ENCODE measurements at places on chromosomes 5 and 9. TPM values are rescaled to one million over a fixed set of nuclear protein-coding genes. Genes with fewer than 3 reads are reported as not detected.

Gene ANKRD31
- total RNA-seq = under 0.01 TPM

Gene IFNA21
- total RNA-seq = not detected

Gene PCDHGC5
- total RNA-seq = 2.1 TPM

Gene LCN1
- total RNA-seq = not detected

Gene LCN12
- total RNA-seq = not detected

Gene ACER2
- 1.6 TPM for total RNA-seq

Gene SPINK6
- not detected for total RNA-seq

Gene MED27
- total RNA-seq = 6.3 TPM

Gene SMC2
- total RNA-seq = 11.5 TPM

Gene IL13
- total RNA-seq = not detected

Gene FANCC
- 12.0 TPM for total RNA-seq

Gene HNRNPH1
- 430 TPM for total RNA-seq

Gene CYLC2
- not detected for total RNA-seq

Gene SLC1A3
- total RNA-seq = 27.1 TPM

Gene HSD17B4
- 142 TPM for total RNA-seq

Gene ASS1
- 109 TPM for total RNA-seq
